ENCODE measurements at places on chromosomes 3 and 15.

GRCh38 chr15:60932051-60932915 lies 296.8 kb downstream of the RORA start:
- DNase-seq = no peak

DNA sequence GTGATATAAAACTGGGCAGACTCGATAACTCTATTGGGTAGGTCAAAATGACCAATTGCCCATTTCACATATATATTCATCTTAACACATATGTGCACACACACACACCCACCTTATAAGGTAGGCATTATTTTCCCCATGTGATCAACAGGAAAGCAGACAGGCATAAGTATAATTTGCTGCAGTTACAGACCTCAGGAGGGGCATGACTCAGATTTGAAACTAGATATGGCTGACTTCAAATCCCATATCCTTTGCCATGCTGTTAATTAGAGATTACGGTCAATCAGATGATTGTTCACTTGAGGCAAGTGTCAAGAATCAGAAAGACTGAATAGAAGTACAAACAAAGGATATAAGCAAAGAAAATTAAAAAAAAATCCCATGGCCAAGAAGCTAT lies 910.6 kb downstream of the NTRK3 start:
- no peak for DNase-seq

DNA sequence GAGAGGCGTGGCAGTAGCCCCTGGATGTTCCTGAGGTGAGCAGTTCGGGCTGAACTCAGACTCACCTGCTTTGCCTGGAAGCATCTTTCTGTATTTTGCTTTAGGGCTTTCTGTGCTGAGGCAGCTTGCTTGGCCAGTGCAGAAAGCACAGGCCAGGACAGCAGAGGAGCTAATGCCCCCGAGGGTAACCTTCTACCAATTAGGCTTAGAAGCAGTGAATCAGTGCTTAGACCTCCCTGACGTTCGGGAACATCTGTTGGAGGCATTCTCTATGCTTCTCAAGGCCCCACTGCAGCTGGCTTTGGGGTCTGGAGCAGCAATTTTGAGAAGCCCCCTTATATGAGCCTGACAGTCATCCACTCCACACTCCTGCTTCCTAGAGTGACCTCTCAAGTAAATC lies 350.7 kb upstream of the PROK2 start:
- no peak for DNase-seq

GRCh38 chr15:57567891-57568290 lies 23.8 kb upstream of the MYZAP start:
- DNase-seq = no peak

- DNase-seq = no peak
These were observed 161.6 kb upstream of the LRRC3B start for GRCh38 chr3:26460985-26461384.

DNA sequence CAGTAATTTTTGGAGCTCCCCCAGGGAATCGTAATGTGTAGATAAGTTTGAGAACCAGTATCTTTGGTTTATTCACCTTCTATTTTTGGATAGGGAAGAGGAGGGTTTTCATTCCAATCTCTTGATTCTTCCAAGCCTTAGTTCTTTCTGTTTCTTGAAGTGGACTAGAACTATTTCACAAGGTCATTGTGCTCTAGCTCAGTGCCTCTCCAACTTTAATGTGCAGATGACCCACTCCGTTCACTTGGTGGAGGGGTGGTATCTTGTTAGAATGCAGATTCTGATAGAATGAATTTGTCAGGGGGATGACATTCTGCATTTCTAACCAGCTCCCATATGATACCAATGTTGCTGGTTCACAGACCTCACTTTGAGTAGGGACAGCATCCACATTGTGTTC lies 35.5 kb downstream of the COLQ start:
- no peak for DNase-seq

GRCh38 chr3:183527428-183528379 lies 27.8 kb downstream of the KLHL6 start:
- DNase-seq = no peak

DNA sequence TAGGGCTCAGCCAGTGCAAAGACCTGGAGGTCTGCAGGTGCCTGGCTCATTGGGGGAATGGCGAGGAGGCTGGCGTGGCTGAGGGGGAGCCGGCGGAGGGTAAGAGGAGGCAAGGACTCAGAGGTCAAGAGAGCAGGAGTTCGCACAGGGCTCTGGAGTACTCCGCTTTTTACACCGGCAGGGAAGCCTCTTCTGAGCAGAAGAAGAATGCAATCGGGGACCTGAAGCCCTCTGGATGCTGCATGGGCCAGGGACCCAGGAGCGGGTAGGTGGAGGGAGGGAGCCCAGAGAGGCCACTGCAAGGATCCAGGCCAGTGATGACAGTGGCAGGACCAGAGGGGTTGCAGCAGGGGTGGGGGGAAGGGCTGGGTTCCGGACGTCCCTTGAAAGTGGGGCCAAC lies 70.4 kb upstream of the TAMM41 start:
- DNase-seq = no peak

- DNase-seq = no peak
These were observed 65.3 kb downstream of the CPN2 start for GRCh38 chr3:194285850-194286197.

DNA sequence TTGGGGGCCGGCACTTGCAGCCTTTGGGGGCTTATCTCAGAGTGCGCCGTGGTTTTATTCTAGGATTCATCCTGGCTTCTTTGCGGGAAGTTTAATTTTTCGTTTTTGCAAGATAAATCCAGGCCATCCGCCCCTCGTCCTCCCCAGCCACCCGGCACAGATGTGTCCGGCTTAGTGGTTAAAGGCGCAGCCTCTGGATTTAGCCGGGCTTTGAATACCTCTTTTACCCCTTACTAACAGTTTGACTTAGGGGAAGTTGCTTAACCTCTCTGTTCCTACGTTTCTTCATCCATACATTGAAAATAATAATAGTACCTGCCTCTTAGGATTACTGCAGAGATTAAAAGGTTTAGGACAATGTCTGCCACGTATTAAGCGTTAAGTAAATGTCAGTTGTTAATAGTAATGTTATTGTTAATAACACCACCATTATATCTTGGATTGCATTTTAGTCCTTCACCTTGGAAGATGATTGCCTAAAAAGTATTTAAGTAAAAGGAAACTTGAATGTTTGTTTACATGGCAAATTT lies 714 bp downstream of the ECT2 start:
- peak; percentile 17 for DNase-seq

DNA sequence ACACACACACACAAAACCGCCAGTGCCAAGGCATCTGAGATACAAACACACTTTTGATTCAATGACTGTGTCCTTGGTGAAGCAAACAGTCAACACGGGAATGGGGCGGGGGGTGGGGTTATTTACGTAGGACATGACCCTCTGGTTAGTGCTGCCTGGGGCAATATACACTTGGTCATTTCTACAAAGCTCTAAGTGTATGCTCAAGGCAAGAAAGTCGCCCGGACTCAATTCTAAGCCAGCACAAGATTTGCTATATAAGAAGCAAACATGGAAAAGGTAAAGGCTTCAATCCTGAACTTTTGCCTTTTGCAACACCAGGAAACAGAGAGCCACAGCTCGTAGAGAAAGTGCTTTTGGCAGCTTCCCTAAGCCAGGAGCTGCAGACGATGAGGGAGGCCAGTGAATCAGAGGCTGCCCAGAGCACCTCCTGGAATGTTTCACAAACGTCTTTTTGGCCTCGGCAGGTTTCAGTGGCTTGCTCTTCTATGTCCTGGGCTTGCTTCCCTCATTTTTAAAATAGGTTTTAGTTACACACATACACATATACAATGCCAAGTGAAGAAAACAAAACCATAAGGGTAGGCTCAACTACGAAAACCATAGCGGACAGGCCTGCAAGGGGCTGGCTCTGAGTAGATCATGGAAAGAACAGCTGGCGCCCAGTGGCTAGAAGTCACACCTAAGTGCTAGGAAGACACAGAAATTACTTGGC lies 73.6 kb downstream of the TM4SF4 start:
- peak; percentile 53 for DNase-seq

Data from NCI-H446 (cell line).